ENCODE measurements at places on chromosomes 5 and 9.

GRCh38 chr5:97627272-97627671 lies 444.2 kb upstream of the RIOK2 start:
- DNase-seq: no peak

GRCh38 chr9:131565369-131565768 lies 20.0 kb downstream of the PRRT1B start:
- no peak for DNase-seq

GRCh38 chr9:7147121-7148090 lies 389.6 kb downstream of the KDM4C start:
- DNase-seq: no peak

DNA sequence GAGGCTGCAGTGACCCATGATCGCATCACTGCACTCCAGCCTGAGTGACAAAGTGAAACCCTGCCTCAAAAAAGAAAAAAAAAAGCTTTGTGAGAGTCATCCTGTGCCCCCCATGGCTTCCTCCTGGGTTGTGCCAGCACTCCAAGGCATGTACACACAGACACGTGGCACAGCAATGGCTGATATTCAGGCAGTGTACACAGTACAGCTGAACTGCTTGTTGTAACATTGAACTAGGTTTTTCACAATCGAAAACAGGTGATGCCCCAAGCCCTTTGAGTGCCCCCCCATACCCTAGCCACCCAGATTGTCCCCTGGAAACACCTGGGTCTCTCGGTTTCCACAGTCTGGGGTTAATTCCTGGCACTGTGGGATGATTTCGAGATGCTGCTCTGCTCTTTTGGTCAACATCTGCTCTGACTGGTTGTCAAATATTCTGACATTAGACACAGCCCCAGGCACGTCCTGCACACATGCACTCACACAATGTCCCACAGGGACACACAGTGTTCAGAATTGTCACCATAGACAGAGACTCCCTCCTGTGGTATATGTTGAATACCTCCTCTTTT lies 9.2 kb downstream of the SPINK4 start:
- DNase-seq: no peak

DNA sequence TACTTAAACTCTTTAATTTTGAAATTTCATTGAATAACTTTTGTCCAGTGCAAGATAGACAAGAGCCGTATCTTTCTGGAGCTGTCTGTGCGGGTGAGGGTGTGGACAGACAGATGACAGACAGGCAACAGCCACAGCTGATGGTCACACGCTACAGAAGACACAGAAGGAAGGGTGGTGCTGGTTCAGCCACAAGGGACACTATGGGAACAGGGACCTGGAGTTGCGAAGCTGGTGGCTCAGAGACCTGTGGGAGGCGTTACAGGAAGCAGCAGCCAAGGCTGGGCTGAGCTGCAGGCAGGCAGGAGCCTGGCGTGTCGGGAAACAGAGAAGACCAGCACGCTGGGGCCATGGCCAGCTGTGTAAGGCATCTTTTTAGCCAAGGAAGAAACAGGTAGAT lies 104.4 kb downstream of the WNK2 start:
- no peak for DNase-seq

GRCh38 chr5:66671305-66671704 lies 75.1 kb downstream of the MAST4 start:
- DNase-seq: no peak

- no peak for DNase-seq
These were observed 24.4 kb upstream of the GRPEL2 start for GRCh38 chr5:149320791-149321330.

GRCh38 chr5:72841756-72842535 lies 25.5 kb downstream of the TNPO1 start:
- no peak for DNase-seq

DNA sequence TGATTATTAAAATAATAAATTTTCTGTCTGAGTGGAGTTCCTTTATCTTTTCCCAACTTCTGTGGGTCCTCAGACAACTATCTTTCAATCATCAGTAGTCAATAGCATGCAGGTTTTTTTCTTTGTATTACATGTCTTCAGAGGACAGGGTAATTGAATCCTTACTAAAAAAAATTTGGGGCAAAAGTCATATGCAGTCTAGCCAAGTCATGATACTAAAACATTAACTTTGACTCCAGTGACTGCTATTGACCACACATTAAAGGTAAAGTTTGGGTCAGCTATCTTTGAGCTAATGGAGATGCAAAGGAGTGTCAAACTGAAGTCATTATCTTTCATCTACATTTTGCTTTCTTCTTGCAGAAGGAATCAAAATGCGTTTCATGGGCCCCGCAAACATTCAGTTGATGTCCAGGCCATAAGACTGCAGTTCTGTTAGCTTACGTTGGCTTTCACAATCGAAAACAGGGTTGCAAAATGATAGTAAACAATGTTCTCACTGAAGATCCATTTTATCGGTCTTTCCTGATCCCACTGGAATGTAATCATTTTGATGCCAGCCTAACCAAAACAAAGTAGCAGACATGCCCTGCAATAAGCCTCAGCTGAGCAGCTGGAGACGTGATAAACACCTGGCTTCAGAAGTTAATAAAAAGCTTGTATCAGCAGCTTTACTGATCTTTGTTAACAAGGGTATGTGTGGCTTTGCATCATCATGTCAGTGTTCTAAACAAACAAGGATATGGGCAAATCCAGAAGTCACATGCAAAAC lies 186.1 kb upstream of the PRLR start:
- no peak for DNase-seq

DNA sequence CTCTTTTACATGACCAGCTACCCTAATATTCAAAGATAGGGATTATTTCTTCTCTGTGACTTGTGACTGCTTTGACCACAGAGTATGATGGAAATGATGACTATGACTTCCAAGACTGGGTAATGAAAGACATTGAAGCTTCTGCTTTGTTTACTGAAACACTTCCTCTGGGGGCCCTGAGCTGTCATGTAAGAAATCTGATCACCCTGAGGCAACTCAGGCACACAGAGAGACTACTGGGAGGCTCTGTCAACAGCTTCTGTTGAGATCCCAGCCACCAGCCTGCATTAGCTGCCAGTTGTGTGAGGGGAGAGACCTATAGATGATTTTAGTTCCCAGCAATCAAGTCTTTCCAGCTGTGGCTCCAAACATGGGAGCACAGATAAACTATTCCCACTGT lies 76.5 kb downstream of the KCTD16 start:
- no peak for DNase-seq

DNA sequence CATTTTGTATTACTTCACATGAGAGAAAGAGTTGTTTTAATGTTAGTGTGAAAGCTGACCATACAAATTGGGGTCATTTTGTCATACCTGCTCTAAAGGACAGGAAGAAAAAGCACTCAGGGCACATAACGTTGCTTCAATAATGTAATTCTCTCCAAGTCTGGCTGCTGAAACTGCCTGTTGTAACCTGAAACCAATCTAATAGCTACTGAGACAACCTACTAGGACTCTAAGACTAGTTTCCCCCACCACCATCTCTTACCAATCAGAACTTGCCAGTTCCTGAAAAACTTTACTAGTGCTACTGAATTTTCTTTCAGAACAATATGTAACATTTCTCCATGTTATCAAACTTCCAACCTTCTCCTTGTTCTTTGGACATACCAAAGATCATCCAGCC lies 374.7 kb downstream of the PTPRD start:
- DNase-seq: no peak

- DNase-seq: no peak
These were observed 256.1 kb downstream of the NR3C1 start for GRCh38 chr5:143147383-143147782.

GRCh38 chr5:167254132-167254531 lies 1037.3 kb upstream of the WWC1 start:
- DNase-seq: no peak

- DNase-seq: no peak
These were observed 799.1 kb downstream of the TAF11L14 start for GRCh38 chr5:18433336-18433735.

DNA sequence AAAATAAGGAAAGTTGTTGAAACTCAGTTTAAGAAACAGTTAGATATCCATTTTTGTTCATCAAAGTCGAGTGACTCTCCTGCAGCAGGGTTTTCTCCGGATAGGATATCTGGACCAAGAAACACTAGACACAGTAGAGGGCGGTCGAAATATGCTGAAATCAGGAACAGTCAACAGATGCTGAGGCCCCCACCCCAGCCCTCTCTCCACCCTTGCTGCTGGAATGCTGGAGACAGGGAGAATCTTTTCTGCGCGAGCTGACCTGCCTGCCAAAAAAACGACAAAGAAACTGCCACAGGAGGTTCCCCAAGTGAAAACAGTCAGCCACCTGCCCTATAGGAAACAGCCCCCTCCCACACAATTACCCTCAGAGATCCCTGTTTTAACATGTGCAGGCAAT lies 4.3 kb upstream of the IL13 start:
- no peak for DNase-seq

- DNase-seq: peak; percentile 25
These were observed 18.2 kb upstream of the STK32A start for GRCh38 chr5:147216552-147217154.

GRCh38 chr9:97591535-97591934 lies 41.6 kb downstream of the TSTD2 start:
- no peak for DNase-seq

GRCh38 chr5:142722896-142723295 lies 37.0 kb upstream of the FGF1 start:
- DNase-seq: no peak

GRCh38 chr9:130368631-130369103 lies 76.1 kb upstream of the ASS1 start:
- no peak for DNase-seq

GRCh38 chr9:84271531-84271900 lies 69.0 kb downstream of the SLC28A3 start:
- peak; percentile 28 for DNase-seq

GRCh38 chr5:151450605-151451004 lies 3.2 kb downstream of the SLC36A1 start:
- DNase-seq: no peak

GRCh38 chr5:175809531-175810121 lies 61.8 kb upstream of the CPLX2 start:
- no peak for DNase-seq

DNA sequence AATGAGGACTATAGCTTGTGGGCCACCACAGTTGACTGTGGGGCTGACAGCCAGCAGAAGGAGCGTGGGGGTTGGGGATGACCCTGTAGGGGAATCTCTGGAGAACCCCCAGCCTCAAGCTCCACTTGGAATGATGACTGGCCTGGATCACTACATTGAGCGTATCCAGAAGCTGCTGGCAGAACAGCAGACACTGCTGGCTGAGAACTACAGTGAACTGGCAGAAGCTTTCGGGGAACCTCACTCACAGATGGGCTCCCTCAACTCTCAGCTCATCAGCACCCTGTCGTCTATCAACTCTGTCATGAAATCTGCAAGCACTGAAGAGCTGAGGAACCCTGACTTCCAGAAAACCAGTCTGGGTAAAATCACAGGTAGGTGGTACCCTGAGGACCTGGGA lies 128.4 kb upstream of the DMRT1 start:
- no peak for DNase-seq

DNA sequence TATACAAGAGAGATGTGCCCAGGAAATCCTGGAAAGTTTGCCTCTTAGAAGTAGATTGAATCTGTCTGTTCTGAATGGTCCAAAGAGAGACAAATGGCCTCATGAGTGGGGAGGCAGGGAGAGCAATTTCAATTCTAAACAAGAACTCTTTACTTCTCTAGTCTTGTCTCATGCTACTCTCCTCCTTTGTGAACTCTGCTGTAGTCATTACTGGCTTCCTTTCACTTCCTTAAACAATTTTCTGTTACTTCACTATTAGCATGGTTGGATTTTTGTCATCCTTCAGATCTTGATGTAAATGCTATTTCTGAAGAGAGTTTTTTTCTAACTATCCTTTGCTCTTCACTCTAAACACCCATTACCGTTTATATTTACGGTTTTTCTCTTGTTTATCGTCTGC lies 54.0 kb upstream of the GRIN3A start:
- no peak for DNase-seq

GRCh38 chr5:140556438-140556837 lies 835 bp downstream of the SRA1 start:
- DNase-seq: no peak

- no peak for DNase-seq
These were observed at the start of gene PLPP7 for GRCh38 chr9:131289301-131290035. Gene PLPP7 (plus strand): TSS chr9:131289723. CDS start chr9:131289998, 275 bp downstream.
